AG08396 (cell line): ENCODE measurements at places on chromosomes 5 and 9.

GRCh38 chr5:14665101-14665822 lies 744 bp downstream of the OTULIN start:
- DNase-seq = peak; percentile 33

DNA sequence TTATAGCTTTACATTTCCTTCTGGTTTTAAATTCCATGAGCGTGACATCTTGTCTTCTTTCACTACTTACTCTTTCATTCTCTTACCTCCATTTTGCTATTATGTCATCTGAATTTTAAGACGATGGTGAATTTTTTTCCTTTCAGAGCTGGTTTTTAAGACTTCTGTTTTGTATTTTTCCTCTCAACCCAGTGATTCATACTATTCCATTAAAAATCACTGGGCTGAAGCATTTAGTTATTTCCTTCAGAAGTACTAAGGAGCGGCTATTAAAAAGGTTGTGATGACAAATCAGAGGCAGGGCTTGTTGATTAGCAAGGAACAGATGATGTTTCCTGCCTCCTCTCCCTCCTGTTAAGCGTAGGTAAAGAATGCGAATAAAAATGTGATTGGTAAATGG lies 16.5 kb downstream of the AGXT2 start:
- no peak for DNase-seq

- DNase-seq = no peak
These were observed 42.1 kb upstream of the GNAQ start for GRCh38 chr9:78073722-78074121.

GRCh38 chr9:130010151-130010988 lies 32.6 kb downstream of the FNBP1 start:
- no peak for DNase-seq

GRCh38 chr9:38211002-38211401 lies 142.0 kb upstream of the SHB start:
- no peak for DNase-seq

- DNase-seq = no peak
These were observed 171.9 kb downstream of the SEC61B start for GRCh38 chr9:99393993-99394392.
